ENCODE measurements at places on chromosomes 7 and 10. TPM values are rescaled to one million over a fixed set of nuclear protein-coding genes. Genes with fewer than 3 reads are reported as not detected.

- no peaks in the 10 kb centered on the region for H3K27me3 ChIP-seq
- H3K27ac ChIP-seq, result no peak overlapping the region
- H3K4me1 ChIP-seq, result peaks cover 15% of the 10 kb centered on the region
- H3K4me3 ChIP-seq, result no peak overlapping the region
- DNase-seq, result peak; percentile 39
Observed at GRCh38 chr7:130875265-130875741, 141.3 kb upstream of the KLF14 start.

GRCh38 chr10:13712837-13713581 lies 126.2 kb downstream of the PRPF18 start:
- H3K4me1 ChIP-seq, result peaks cover 4% of the 10 kb centered on the region
- H3K4me3 ChIP-seq, result no peak overlapping the region
- H3K36me3 ChIP-seq, result no peaks in the 10 kb centered on the region
- no peaks in the 10 kb centered on the region for H3K27me3 ChIP-seq

GRCh38 chr10:11879387-11880094 lies 56.4 kb downstream of the PROSER2 start:
- H3K27ac ChIP-seq, result no peak overlapping the region
- H3K27me3 ChIP-seq, result no peaks in the 10 kb centered on the region
- no peaks in the 10 kb centered on the region for H3K36me3 ChIP-seq
- peaks cover 19% of the 10 kb centered on the region for H3K4me1 ChIP-seq

DNA sequence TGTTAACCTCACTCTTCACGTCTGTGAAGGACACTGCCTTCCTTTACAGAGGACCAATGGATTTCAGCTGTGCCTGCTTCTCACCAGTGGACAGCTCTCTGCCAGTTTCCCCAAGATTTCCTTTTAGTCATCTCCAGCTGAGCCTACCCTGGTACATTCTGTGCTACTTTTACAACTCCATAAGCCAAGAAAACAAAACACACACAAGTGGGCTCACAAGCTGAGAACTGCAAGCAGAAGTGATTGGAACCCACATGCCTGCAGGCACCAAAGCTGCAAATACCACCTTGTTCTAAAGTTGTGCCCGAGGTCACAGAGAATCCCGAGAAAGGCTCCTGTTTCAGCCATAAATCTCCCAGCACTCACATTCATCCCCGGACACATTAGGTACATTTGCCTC lies 636.8 kb downstream of the PHTF2 start:
- no peak overlapping the region for H3K4me3 ChIP-seq
- H3K27me3 ChIP-seq, result no peaks in the 10 kb centered on the region
- no peak overlapping the region for H3K27ac ChIP-seq
- no peak for DNase-seq

GRCh38 chr10:125756196-125756595 lies 19.4 kb downstream of the MMP21 start:
- no peaks in the 10 kb centered on the region for H3K4me1 ChIP-seq
- no peak overlapping the region for H3K27ac ChIP-seq
- no peak for DNase-seq
- H3K27me3 ChIP-seq, result no peaks in the 10 kb centered on the region
- peaks cover 57% of the 10 kb centered on the region for H3K36me3 ChIP-seq
- no peak overlapping the region for H3K4me3 ChIP-seq

GRCh38 chr10:104250371-104250770 lies 4.3 kb upstream of the GSTO1 start:
- no peaks in the 10 kb centered on the region for H3K27me3 ChIP-seq
- no peak for DNase-seq
- H3K4me1 ChIP-seq, result peaks cover 6% of the 10 kb centered on the region

DNA sequence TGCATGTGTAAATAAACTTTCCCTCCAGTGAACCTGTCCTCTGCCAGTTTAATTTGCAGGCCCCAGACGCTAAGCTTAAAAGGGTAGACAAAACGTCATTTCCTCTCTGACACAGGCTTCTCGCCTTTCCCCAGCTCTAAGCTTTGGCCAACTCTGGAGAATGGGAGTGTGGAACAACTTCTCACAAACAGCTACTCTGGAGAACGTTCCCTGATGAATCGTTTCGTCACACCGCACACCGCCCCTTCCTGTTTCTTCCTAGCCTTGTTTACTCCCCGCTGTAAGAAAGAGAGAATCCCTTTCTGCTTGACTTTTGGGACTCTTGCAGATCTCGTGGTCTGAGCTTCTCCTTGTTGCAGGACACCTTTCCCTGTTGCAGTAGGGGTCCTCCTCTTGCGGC lies 564.2 kb downstream of the TCERG1L start:
- H3K27ac ChIP-seq, result no peak overlapping the region
- H3K36me3 ChIP-seq, result no peaks in the 10 kb centered on the region
- H3K4me3 ChIP-seq, result no peak overlapping the region
- no peaks in the 10 kb centered on the region for H3K4me1 ChIP-seq
- H3K27me3 ChIP-seq, result no peaks in the 10 kb centered on the region

DNA sequence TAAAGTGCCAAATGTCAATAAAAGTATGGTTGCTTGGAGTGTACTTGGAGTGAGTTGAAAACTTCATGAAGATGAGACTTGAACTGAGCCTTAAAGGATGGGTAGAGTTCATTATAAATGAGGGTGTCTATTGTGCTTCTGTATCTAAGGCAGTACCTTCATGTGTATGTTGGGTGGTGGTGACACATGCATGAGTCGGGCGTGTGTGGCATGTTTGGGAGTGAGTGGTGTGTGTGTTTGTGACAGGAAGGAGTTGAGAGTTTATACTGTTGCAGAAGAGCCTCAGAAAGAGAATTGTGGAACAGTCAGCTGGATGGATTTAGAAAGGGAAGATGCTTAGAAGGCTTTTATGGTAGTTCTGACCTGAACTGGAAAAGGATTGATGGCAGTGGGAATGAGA lies 6.0 kb upstream of the ZRANB1 start:
- H3K4me1 ChIP-seq, result peaks cover 14% of the 10 kb centered on the region
- no peaks in the 10 kb centered on the region for H3K27me3 ChIP-seq
- no peak overlapping the region for H3K4me3 ChIP-seq
- no peaks in the 10 kb centered on the region for H3K36me3 ChIP-seq

DNA sequence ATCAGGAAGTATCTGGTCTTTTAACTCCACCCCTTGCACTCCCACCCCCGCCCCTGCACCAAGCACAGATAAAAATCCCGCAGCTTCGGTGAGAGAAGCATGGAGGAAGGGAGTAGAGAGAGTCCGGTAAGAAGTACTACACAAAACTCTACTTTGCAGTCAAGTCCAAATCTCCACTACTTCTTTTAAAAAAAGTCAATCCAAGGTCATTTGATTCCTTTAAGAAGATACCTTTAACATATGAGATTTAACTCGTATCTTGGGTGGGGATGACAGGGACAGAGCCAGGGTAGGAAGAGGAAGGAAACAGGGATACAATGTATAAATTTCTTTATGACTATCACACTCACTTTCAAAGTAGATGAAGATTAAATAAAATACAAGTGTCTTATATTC lies 132.1 kb downstream of the NRBF2 start:
- peak overlapping the region; percentile 94 for H3K27ac ChIP-seq

GRCh38 chr10:22278441-22278782 lies 37.8 kb upstream of the COMMD3 start:
- H3K4me3 ChIP-seq, result no peak overlapping the region
- no peaks in the 10 kb centered on the region for H3K36me3 ChIP-seq
- no peaks in the 10 kb centered on the region for H3K27me3 ChIP-seq
- H3K4me1 ChIP-seq, result no peaks in the 10 kb centered on the region
- no peak for DNase-seq

DNA sequence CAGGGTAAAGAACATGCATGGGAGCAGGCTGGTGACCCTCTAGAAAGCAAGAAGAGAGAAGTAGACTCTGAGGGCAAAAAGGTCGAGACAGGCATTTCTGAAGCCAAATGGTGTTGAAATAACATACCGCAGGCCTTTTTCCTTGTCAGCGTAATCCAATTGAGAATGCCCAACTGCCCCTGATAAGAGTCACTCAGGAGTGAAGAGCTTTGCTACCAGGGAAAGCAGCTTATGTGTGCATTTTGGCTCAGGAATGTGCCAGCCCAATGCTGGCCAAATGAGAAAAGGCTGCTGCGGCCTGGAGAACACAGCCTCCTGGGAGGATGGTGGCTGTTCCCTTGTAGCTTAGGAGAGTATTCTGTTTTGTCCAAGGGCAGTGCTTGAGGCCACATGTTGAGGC lies 61.4 kb upstream of the NFKB2 start:
- no peak overlapping the region for H3K27ac ChIP-seq
- DNase-seq, result no peak
- no peaks in the 10 kb centered on the region for H3K36me3 ChIP-seq
- H3K4me1 ChIP-seq, result no peaks in the 10 kb centered on the region
- no peaks in the 10 kb centered on the region for H3K27me3 ChIP-seq
- no peak overlapping the region for H3K4me3 ChIP-seq

GRCh38 chr7:65338346-65338745 lies 35.3 kb upstream of the ZNF92 start:
- H3K4me1 ChIP-seq, result no peaks in the 10 kb centered on the region
- no peak overlapping the region for H3K27ac ChIP-seq
- DNase-seq, result no peak
- H3K36me3 ChIP-seq, result no peaks in the 10 kb centered on the region
- no peak overlapping the region for H3K4me3 ChIP-seq

- H3K4me1 ChIP-seq, result no peaks in the 10 kb centered on the region
- no peaks in the 10 kb centered on the region for H3K36me3 ChIP-seq
- H3K27ac ChIP-seq, result no peak overlapping the region
Observed at GRCh38 chr10:77341055-77341454, 296.6 kb downstream of the KCNMA1 start.

DNA sequence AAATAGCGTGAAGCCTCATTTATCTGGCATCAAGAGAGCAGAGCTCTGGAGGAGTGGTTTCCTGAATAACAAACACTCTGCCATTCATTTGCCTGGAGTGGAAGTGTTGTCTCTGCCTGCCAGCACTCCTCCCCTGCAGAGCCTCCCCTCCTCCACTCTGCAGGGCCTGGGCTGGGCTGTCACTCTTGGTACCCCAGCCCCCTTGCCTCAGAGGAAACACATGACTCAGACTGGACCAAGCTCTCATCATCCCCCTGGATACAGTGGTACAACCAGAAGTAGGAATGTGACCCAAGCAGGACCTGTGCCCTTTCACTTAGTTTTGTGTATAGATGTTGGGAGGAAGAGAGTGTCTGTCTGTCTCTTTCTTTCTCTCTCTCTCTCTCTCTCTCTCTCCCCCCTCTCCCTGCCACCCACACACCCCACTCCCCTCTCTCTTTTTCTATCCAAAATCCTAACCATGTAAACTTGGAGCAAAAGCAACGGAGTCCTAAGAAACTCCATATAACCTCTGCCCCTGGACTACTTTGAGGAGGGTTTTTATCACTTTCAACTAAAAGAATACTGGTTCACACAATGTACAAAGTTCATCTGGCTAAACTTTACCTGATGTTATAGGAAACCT lies 43.9 kb downstream of the DOCK4 start:
- no peaks in the 10 kb centered on the region for H3K4me1 ChIP-seq
- DNase-seq, result no peak
- H3K27me3 ChIP-seq, result no peaks in the 10 kb centered on the region
- H3K4me3 ChIP-seq, result no peak overlapping the region
- H3K27ac ChIP-seq, result no peak overlapping the region
- no peaks in the 10 kb centered on the region for H3K36me3 ChIP-seq

GRCh38 chr10:13560597-13560996 lies 26.2 kb upstream of the PRPF18 start:
- no peaks in the 10 kb centered on the region for H3K36me3 ChIP-seq
- no peak for DNase-seq
- no peaks in the 10 kb centered on the region for H3K27me3 ChIP-seq
- no peaks in the 10 kb centered on the region for H3K4me1 ChIP-seq
- no peak overlapping the region for H3K4me3 ChIP-seq

ZNF92 gene
- 35.3 TPM for total RNA-seq

ST8SIA6 gene
- total RNA-seq, result 0.58 TPM

STEAP4 gene
- not detected for total RNA-seq

GATAD1 gene
- total RNA-seq, result 34.8 TPM

HKDC1 gene
- 3.5 TPM for total RNA-seq

GIMAP8 gene
- 59.0 TPM for total RNA-seq

NAT16 gene
- total RNA-seq, result not detected

VIPR2 gene
- not detected for total RNA-seq

NPC1L1 gene
- 0.19 TPM for total RNA-seq

MYOF gene
- 2.2 TPM for total RNA-seq

UNCX gene
- total RNA-seq, result not detected

VENTX gene
- total RNA-seq, result not detected

ASZ1 gene
- not detected for total RNA-seq

SYCE1 gene
- total RNA-seq, result 0.23 TPM

GBX1 gene
- total RNA-seq, result not detected
